G401 (cell line): ENCODE measurements at places on chromosomes 5 and 9. TPM values are rescaled to one million over a fixed set of nuclear protein-coding genes. Genes with fewer than 3 reads are reported as not detected.

DNA sequence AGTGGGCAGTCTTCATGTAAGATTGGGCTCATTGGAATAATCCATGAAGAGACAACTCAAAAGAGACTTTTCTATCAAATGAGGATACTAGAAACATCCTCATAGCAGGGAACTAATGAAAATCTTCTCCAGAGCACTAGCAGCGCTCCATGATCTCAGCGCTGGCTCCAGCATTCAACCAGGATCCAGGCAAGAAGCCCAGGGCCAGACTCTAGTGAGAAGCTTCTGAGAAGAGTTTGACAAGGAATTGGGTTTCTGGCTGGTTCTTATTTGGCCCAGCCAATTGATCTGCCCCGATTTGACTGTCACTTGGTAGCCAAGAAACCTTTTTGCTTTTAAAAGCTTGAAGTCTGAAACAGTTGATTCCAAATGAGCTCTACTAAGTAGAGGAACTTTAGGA is 60.1 kb downstream of the AOPEP start:
- no peak for DNase-seq

DNA sequence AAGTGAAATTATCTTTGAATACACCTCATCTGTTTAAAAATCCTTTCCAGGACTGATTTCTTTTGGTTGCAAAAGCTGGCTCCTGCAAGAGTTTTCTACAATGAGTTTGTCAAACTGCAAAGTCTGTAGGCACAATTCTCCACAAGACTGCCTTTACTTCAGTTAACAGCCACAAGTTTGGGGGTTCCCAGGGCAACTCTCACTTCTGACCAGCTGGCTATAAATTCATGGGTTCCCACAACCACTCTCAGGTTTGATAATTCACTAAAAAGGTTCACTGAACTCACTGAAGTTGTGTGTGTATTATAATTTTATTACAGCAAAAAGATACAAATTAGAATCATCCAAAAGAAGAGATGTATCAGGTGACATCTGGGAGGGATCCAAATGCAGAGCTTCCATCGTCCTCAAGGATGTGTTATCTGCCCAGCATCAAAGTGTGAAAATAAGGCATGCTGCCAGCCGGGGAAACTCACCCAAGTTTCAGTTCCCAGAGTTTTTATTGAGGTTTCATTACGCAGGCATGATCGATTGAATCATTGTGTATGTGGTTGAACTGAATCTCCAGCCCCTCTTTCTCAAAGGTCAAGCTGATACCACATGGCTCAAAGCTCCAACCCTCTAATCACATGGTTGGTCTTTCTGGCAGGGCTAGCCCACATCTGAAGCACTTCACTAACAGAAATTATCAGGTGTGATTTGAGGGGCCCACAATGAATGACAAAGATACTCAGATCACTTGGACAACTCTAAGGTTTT is 19.0 kb upstream of the PSIP1 start:
- DNase-seq = no peak

GRCh38 chr5:9499498-9499876 is 46.4 kb downstream of the SEMA5A start:
- no peak for DNase-seq

GRCh38 chr9:136400038-136400834 is at the start of gene SNAPC4:
Gene SNAPC4, minus strand, starts transcription at chr9:136400170. Its CDS starts 1,742 bp downstream, at chr9:136398428.
- peak; percentile 81 for DNase-seq

- DNase-seq = no peak
Measured at GRCh38 chr9:124859803-124860581, 1.8 kb downstream of the RPL35 start.

DNA sequence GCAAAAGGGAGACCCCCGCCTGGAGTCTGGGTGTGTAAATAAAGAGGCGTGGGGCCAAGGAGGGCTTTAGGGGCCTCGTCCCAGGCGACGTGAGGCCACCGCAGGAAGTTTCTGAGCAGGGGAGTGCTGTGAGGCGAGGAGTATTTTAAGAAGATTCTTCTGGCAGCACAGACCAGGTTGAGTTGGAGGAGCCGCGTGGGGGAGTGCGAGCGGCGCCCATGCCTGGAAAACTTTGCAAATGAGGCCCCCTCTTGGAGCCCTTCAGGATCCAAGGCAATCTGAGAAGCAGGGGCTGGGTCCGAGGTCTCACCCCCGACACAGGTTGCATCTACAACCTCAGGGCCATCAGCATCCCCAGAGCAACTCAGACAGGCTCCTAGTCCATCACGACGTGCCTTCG is 24.3 kb upstream of the CPLX2 start:
- no peak for DNase-seq

- DNase-seq = peak; percentile 91
Measured at GRCh38 chr5:116411101-116411571, 163.5 kb downstream of the SEMA6A start.

GRCh38 chr5:85017261-85017660 is 632.6 kb upstream of the EDIL3 start:
- DNase-seq = no peak

DNA sequence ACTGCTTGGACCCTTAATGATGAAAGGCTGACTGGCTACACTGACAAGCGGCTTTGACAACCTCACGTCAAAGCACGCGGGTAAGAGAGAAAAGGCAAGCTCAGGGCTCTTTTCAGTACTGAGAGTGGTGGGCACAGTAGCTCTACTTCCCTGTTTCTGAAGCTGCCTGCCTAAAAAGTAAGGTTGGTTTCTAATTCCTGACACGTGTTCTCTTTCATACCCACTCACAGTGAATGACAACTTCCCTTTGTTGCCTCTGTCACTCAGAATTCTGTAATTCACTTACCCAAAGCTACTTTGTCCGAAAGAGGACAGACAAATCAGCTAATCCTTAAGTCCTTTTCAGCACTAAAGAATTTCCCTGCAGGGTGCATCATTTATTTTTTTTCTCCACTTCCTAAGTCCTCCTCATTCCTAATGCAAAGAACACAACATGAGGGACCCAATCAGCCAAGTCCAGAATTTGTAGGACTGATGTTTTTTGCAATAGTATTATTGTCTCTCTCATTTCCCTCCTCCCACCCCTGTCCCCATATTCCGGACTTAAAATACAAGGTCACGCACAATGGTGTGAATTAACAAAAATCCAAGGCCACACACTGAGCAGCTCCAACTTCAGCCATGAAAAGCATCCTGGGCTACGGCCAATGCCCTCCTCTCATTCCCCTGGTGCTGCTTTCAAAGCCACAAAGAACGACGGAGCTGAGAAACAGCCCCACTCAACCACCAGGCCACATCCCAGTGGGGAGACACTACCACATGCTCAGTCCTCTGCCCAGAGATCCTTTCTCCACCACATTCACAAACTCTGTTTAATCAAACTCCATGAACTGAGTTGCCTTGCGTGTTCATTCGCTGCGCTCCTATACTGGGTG is 221.0 kb downstream of the TSSK1B start:
- peak; percentile 40 for DNase-seq

- peak; percentile 63 for DNase-seq
Measured at GRCh38 chr9:1009101-1009707, 32.7 kb downstream of the DMRT3 start.

DNA sequence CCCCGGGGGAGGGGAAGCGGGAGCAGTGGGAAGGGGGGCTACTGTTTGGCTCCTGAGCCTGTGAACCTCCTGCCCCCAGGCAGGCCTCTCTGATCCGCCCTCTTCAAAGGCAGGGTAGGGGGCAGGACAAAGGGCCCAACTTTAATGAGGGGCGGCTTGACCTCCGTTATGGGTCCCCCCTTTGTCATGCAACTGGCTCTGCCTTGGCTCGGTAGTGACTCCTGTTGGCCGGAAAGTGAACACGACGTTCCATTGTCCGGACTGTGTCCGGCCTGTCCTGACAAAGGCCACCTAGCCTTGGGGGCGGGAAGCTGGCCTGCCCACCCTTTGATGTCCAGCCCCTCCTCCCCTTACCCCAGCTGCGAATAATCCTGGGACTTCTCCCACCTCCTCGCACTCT is 1.3 kb downstream of the CDX1 start:
- DNase-seq = no peak

DNA sequence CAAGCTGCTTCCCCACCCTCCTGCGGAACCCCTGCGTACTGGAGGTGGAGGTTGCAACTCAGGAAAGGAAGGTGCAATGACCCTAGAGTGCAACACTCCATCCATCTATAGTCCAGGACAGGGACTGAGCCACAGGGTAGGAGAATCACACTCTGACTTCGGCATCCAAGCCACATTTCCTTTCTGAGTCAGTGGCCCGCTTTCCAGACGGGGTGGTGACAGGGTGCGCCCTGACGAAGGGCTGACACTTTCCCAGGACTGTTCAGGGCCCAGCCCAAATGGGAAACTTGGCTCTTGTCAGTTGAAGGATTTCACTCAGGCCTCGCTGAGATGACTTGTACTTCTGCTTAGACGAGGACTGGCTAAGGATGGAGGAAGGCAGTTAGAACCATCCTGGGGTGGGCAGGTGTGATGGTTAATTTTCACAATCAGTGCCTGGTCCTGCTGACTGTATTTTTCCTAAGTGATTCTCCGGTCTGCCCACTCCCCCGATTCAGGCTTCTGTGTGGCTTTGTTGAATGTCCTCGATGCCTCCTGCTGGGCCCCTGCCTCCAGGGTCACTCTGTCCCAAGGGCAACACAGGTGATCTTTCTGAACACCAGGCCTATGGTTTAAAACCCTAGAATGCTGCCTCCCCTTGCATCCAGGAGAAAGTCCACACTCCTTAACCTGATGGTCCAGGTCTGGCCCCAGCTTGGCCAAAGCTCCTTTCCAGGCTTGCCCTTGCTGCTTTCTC is 228.1 kb downstream of the FSTL4 start:
- DNase-seq = no peak

GRCh38 chr9:132997591-132997990 is 19.1 kb downstream of the GFI1B start:
- no peak for DNase-seq

DNA sequence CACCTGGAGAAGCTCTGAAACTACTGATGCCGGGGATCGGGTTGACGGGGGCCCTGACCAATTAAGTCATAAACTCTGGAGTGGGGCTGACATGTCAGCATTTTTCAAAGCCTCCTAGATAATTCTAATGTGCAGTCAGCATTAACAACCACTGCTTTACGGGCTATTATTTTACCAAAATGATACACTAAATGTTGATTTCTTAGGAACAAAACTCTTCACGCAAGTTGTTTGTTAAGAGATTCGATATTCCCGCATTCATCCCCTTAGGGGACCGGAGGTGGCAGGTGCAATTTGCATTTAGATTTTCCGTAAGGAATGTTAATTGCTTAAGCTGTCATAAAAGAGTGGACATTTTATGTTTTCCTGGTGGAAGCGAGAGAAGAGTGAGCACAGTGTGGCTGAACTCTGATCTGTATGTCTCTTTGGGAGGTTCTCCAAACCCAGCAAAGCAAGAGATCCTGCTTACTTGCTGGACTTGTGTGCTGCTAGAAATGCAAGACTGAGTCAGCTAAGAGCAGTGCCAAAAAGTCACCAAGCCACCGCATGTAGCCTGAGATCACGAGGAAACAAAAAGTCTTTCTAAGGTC is 77.6 kb downstream of the UGCG start:
- DNase-seq = no peak

GRCh38 chr9:91034976-91035824 is 233.6 kb downstream of the SYK start:
- DNase-seq = no peak

Gene ACTL7A
- not detected in 2 replicates for total RNA-seq

Gene PAEP
- not detected in 2 replicates for total RNA-seq

Gene PTPRD
- 13.0 and 15.0 TPM in 2 replicates for total RNA-seq

Gene IL33
- total RNA-seq = not detected in 2 replicates

Gene GFI1B
- 1.5 TPM in 1 of 2 replicates, not detected in the other for total RNA-seq

Gene AQP3
- total RNA-seq = not detected in 2 replicates

Gene ACOT12
- not detected in 2 replicates for total RNA-seq

Gene PHAX
- total RNA-seq = 42.7 and 50.5 TPM in 2 replicates

Gene NMUR2
- not detected in 2 replicates for total RNA-seq

Gene C8G
- 0.92 TPM in 1 of 2 replicates, not detected in the other for total RNA-seq
